ENCODE measurements at places on chromosomes 1 and 21.

GRCh38 chr1:106717591-106717990, 338.9 kb upstream of the PRMT6 start:
- no peak for DNase-seq

GRCh38 chr1:226788965-226789364, 49.9 kb upstream of the ITPKB start:
- no peak for DNase-seq

DNA sequence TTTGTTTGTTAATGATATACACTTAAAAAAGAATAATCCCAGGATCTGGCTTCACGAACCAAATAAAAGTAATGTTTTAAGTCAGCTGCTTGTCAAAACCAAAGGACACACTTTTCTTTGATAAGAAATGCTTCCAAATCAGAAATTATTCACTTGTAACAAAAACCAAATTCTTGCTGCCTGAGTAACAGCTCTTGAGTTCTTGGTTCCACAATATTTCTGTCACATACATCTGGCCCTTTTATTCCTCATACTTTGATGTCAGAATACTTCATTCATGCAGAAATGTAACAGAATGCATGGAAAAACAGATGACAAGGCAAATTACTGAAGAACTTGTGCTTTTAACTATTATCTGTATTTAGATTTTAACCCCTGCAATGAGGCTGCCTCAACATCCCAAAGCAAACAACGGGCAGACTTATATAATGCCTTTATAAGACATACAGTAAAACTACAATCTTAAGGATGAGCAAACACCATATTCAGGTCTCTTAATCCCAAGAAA, 1.5 kb downstream of the VAMP4 start:
- DNase-seq, result no peak

GRCh38 chr1:180194048-180194425, 36.0 kb upstream of the LHX4 start:
- DNase-seq, result no peak

DNA sequence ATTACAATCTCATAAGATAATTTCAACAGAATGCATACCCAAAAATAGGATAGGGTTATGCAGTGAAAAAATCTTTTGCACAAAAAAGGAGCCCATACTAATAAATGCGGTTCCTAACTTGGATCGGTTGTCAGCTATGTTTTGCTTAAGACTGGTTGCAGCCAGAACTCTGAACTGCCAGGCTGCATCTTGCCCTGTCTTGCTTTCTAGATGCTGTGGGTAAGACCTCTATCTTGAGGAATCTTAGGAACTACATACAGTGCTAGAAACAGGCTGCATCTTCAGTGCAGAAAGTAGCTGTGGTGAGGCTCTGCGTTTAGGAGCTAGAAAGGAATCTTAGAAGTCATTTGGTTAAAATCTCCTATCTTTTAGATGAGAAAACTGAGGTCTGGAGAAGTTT, 45.6 kb upstream of the PLA2G4A start:
- no peak for DNase-seq

GRCh38 chr1:97160818-97161217, 439.2 kb downstream of the PTBP2 start:
- DNase-seq, result no peak

DNA sequence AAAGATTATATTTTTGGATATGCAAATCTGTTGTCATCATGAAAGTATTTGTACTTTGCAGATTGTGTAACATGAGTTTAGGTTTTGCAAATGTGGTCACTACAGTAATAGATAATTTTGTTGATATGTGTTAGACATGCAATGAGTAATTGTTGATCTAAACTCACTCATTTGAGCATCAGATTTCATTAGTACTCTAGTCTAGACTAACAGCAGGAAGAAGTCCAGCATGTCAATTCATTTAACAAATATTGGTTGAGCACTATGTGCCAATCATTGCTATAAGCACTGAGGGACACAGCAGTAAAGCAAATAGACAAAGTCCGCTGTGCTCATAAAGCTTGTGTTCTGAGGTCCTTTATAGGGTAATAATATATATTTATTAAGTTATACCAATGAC, 350.0 kb downstream of the USP25 start:
- no peak for DNase-seq

GRCh38 chr1:188817814-188818213, 1659.8 kb downstream of the BRINP3 start:
- DNase-seq, result no peak

GRCh38 chr1:107444302-107444701, 303.5 kb downstream of the NTNG1 start:
- no peak for DNase-seq

- no peak for DNase-seq
These were observed 5.1 kb downstream of the PEF1 start for GRCh38 chr1:31639543-31639942.
